Mucosa of descending colon (tissue), 3 donors: ENCODE measurements at places on chromosomes 16 and 17.

DNA sequence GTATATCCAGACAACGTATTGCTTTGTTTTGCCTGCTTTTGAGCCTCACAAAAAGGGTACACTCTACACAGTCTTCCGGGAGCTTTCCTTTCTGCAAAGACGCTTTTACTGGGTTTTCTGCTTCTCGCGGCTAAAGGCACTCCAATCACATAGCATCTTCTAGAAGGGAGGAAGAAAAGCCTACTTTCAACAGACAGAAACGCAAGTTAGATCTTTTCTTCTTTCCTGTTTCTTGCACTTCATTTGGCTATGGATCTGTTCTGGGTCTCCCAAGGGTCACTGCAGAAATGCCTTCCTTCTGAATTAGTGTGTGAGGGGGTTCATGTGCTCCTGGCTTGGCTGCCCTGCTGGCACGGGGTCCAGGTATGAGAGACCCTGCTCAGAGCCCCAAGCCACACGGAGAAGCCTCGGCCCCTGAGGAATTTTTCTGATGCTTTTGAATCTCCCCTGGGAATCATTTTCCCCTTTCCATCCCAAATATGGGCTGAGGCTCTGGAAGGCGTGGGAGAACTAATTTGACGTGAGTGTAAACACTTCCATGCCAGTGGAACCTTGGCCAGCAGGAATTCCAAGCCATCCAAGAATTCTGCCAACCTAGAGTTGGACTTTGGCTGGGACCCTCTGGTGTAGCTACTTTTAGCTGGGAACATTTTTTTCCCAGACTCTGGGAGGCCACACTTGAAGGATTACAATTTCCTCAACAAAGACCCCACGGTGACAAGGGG, 49.6 kb upstream of the NKD1 start:
- no peak for DNase-seq

GRCh38 chr16:566475-567372, at the start of gene NHLRC4:
Gene NHLRC4 (plus strand): TSS chr16:567005. CDS start chr16:568048, 1,043 bp downstream.
- peak; percentile 73 for DNase-seq

- DNase-seq, result no peak
Observed at GRCh38 chr17:7634384-7634783, 4.4 kb downstream of the SHBG start.

- DNase-seq, result no peak
Observed at GRCh38 chr17:18944646-18945045, 7.3 kb upstream of the SLC5A10 start.

DNA sequence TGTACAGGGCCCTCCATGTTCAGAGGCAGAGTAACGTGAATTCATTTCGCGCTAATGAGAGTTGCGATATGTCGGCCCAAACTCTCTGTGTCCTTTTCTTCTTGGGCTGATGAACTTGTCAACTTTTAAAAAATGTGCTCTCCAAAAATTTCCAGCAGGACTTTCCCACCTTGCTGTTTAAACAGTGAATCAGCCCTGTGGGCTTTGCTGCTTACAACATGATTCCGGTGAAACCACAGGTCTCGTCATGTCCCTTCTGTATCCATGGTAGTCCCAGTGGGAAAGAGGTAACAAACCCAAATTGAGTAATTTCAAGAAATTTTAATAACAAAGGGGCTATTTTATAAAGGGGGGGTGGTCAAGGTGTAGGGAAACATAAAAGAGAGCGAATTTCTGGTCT, 612.9 kb downstream of the MAF start:
- DNase-seq, result no peak

DNA sequence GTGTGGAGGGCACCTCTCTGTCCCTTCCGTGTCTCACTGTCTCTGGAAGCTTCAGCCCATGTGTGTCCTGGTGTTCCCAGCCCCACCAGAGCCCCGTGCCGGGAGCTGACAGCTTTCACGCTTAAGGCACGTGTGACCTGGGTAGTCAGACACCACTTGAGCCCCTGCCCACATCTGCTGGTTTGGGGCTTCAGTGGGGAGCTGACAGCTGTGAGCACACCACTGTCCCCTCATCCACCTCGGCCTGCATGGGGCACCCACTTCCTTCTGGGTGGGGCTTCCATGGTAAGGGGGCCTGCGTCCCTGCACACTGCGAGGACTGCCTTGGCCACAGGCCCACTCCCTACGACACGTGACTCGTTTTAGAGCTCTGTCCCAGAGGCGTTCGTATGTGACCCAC, 2.6 kb upstream of the TEDC2 start:
- DNase-seq, result no peak

DNA sequence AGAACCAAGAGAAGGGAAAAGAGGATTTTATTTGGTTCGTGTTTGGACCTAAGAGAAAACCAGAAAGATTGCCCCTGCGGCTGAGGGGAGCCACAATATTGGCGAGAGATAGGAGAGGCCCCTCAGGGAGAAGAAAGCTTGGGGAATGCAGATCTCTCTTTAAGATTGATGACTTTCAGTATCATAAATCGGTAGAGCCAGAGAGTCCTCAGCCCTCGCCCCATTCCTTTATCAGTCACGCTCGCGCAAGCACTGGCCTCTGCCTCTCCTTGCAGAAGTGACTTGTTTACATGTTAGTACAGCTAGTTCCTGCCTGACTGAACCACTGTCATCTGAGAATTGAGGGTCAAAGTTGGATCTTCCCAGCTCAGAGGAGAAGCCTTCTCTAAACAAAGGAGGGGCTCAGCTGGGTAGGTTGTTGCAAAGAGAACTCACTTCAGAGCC, 21.5 kb upstream of the KRT19 start:
- peak; percentile 69 for DNase-seq

DNA sequence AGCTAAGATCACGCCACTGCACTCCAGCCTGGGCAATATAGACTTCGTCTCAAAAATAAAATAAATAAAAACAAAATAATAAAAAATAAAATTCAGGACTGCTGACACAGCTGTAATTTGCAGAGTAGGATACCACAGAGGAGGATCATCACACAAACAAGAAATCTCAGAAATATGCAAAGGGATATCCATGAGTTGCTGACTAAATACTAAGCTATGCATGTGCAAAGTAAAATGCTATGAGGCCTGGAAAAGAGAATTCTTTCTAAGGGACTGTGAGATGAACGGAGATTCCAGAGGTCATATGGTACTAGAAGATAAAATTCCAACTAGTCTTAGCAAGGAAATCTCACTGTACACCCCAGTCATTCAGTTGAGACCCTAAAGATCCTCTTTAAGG, 74.8 kb downstream of the SLC39A11 start:
- no peak for DNase-seq

GRCh38 chr16:56858374-56858773, 6.6 kb upstream of the SLC12A3 start:
- DNase-seq, result no peak
